ENCODE measurements at places on chromosomes 2 and 18.

DNA sequence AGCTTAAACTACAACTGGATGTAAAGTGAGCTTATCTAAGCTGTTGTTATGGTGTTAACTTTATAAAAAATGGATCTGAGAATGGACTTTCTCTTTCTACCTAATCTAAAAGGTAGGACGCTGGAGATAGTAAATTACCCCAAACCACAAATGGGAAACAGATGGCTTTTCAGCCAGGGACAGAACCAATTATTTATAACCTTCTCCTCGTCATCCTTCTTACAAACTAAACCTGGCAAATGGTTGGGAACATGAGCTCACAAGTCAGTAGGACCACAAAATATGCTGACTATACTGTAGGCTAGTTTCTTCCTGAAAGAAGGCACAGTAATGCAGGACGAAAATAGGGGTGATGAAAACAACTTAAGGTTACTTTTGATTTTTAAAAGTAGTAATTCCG, 32.7 kb upstream of the ZDBF2 start:
- no peak for DNase-seq

- no peak for DNase-seq
Measured at GRCh38 chr2:205903549-205904129, 182.3 kb downstream of the INO80D start.

DNA sequence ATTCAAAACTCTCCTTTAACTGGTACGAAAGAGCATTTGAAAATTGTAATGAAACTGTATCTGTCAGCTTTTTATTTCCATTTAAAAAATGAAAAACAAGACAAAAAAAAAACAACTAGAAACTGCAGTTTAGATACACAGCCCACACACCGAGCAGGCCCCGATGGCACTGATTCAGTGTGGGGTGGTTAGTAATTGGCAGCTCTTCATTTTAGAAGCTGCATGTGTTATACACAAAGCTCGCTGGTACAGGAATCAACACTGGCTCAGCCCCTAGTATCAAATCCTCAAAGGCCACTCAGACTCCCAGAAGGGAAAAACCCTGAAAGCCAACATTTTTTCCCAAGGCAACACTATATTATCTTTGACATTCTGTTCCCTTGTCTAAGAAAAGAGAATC, 30.5 kb upstream of the RMDN2 start:
- DNase-seq: no peak

DNA sequence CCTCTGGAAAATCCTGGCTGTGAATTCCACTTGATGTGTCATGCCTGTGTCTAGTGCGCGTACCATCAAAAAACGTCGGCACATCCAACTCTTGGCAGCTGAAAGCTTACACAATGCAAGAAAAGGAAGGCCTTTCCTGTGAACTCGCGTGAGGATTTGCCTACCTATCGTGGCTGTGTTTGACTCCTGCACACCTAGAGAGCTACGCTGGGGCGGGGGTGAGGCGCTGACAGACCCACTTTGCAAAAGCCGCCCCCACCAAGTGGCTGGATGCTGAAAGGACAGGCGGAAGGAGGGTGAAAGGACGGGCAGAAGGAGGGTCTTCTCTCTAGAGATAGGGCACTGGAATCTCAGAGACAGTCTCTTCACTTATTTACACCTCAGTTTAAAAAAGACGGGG, 270.1 kb downstream of the EIPR1 start:
- no peak for DNase-seq

DNA sequence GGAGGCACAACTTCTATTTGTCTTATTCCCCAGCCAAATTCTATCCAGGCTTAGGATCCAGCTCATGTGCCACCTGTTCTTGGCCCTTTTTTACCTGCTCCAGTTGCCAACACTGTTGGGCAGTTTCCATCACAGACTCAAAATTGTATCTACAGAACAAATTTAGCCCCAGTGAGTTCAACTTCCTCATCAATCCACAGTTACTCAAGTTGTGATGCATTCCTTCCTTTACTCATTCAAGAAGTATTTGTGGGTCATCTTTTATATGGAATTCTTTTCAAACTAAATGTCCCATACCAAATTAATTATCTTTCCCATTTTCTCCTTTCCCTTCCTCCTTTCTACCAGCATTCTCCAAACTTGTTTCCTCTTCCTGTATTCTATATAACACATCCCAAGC, 12.7 kb upstream of the DDX18 start:
- DNase-seq: no peak

- DNase-seq: no peak
Measured at GRCh38 chr2:128315122-128315828, 3.4 kb downstream of the HS6ST1 start.

DNA sequence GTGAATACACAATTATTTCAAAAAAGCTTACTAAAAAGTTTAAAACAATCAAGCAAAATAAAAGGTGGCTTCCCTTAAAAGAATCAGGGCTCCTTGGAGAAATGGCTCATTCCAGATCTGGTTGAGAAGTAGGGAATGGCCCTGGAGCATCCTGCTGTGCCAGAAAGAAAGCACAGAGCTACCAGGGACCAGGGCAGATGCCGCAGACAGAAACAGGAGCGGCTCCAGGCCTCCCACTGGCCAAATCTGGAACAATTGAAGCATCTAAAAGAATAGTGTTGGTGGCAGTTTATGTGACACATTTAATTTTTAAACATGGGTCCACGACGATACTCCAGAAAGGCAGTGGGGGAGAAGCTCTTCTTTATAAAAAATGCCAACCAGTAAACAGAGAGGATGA, 75.5 kb downstream of the GBX2 start:
- no peak for DNase-seq

DNA sequence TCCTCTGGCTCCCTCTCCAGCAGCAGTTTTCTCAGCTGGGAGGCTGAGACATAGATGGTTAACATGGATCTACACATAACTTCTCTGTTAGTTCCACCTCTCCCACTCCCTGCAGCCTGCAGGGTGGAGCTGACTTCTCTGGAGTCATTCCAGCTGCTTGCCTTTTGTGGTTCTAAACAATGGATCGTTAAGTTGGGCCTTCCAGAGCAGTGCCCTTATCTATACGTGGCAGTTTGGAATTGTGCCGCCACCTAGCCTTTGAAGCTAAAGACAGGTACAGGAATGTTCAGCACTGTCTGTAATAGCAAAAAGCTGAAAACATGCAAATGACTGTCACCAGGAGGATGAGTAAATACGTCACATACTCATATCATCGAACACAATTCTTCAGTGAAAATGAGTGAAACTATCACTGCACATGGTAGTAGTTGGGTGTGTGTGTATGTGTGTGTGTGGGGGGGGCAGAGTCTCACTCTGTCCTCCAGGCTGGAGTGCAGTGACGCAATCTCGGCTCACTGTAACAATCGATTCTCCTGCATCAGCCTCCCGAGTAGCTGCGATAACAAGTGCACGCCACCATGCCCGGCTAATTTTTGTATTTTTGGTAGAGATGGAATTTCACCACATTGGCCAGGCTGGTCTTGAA, 50.3 kb downstream of the SH2D6 start:
- DNase-seq: no peak

GRCh38 chr2:204110751-204111516, 174.4 kb downstream of the ICOS start:
- no peak for DNase-seq

- DNase-seq: no peak
Measured at GRCh38 chr2:189083106-189083505, 96.5 kb downstream of the COL5A2 start.

GRCh38 chr2:219386532-219387280, 1.0 kb downstream of the DNPEP start:
- DNase-seq: no peak

GRCh38 chr2:85706599-85707296, 12.6 kb downstream of the GNLY start:
- no peak for DNase-seq

DNA sequence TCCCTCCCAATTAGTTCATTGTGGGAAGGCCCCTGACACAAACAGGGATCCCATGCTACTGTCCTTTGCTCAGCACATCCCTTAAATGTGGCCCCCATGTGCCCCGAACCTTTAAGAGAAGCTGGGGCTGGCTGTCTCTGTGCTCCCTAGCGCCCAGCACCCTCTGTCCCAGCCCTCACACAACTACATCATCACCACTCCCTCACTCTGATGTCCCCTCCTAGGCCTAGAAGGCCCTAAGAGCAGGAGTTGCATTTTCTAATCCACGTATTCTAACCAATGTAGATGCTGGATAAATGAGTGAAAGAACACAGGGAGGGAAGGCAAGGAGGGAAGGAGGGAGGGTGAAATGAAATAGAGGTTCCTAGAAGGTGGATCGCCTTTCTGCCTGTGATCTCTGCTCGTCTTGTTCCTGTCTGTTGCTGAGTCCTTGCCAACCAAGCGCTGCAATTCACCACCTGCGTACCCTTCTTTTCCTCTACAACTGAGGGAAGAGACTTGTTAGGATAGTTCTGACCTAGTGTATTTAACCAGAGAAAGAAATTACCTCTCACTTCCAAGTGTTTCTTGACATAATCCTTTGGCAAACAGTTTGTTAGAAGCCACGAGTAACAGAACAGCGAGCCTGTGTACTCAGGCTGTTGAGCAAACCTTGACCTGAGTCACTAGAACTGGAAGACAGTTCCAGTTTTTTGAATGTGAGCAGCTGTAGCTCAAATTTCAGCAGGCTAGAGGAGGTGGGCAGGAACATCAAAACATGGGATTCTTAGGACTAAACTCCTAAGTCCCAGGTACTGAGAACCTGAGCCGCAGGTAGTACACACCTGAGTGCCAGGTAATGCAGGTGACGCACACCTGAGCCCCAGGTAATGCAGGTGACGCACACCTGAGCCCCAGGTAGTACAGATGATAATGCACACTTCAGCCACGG, 181.5 kb upstream of the ID2 start:
- DNase-seq: no peak

GRCh38 chr2:235262750-235263149, 231.1 kb upstream of the AGAP1 start:
- DNase-seq: no peak

GRCh38 chr2:152166633-152167032, 8.9 kb downstream of the STAM2 start:
- DNase-seq: no peak

DNA sequence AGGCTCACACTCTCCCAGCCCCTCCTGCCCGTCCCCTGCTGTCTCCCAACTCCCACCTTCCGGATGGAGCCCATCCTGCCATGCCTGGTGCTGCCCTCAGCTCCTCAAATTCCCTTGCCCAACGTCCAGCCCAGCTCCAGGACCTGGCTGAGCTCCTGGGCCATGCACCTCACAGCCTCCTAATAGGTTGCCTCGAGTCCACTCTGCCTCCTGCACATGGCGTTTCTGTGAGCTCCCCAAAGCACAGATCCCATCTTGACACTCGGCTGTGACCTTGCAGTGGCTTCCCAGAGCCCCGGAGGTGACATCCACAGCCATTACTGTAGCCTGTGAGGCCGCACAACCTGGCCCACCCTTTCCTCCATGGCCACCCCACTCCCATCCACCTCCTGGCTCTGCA, 191.9 kb upstream of the SALL3 start:
- no peak for DNase-seq

GRCh38 chr2:227623226-227623625, 5.9 kb downstream of the SCYGR4 start:
- no peak for DNase-seq

GRCh38 chr18:22676423-22676822, 256.7 kb upstream of the RBBP8 start:
- DNase-seq: no peak

GRCh38 chr2:128286011-128286721, 32.5 kb downstream of the HS6ST1 start:
- no peak for DNase-seq

DNA sequence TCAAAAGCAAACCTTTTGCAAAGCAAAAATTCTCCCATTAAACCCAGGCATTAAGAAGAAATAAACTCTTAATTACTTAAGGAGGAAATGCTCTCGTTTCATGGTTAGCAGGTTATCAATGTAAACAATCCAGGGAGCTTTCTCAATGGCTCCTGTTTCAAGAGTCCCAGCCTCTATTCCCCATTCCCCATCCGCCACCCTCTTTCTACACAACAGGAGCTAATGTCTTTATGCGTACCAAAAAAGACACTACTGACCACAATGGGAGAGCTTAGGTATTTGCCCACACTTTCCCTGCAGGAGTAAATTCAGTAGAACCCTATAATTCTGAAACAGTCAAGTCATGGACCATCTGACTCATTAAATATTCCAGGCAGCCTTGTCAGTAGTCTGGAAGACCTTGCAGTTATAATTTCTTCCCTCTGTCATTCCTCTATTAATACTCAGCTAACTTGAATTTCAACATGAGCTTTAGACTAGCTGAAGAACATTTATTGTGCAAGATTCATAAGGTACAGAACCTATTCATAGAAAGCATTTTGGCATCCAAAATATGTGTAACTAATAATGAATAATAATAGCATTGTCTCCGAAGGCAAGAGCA, 48.6 kb downstream of the SLC8A1 start:
- no peak for DNase-seq

All from CD4-positive, alpha-beta memory T cell (primary cell).